ENCODE measurements at places on chromosomes 2 and 18.

DNA sequence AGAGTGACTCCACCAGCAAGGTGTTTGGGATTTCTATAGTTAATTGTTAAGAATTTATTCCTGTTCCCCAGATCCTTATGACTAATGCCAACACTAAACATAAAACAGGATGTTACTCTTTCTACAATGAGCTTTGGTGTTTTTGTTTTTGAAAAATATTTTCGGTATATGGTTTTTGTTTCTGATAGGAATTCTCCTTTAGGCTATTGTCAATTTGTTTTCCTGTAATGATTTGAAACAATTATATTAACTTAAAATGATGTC, 182.6 kb downstream of the AGAP1 start:
- no peak for DNase-seq

GRCh38 chr2:189076572-189076971, 102.4 kb downstream of the COL3A1 start:
- no peak for DNase-seq

DNA sequence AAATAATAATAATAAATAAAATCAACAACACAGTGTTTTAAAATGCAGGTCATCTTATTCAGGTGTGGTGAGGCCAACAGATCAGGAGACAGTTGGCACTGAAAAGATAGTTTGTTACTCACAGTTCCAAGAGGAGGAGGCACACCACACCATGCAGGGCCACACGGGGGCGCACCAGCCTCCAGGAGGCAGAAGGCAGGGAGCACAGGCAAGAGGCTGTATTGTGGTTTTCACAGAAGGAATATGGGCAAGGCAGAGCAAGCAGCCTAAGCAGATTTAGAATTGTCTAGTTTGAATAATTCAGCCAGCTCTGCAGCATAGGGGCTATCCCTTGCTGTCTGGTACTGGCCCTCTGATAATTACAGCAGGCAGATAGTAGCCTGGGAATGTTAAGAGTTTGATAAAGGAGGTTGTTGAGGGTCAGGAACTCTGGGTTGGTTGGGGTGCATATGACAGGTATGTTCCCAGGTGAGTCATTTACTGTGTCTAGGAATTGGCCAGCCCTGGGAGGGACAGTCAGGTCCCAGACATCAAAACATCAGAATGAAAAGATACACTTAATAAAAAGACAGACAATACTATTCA, 31.3 kb downstream of the KIAA2012 start:
- no peak for DNase-seq

- peak; percentile 46 for DNase-seq
These were observed 146.6 kb downstream of the SMAD7 start for GRCh38 chr18:48803951-48804855.

- no peak for DNase-seq
These were observed 1815.3 kb upstream of the CELF4 start for GRCh38 chr18:39380866-39381265.

DNA sequence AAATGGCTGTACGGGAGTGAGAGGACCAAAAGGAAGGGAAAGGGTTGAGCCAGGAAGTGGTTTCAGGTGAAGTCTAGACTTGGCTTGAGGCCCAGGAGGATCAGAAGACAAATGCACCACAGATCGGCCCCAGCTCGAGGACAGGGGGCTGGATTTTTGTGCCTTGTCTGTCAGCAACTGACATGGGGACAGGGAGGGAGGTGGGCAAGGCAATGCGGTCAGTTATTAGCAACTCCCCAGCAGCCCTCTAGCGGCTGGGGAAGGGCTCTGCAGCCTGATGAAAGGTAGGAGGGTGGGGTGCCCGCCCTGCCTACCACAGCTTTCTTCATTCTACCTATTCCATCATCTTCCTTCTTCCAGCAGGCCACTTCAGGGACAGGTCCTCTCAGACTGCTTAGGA, 50.0 kb downstream of the CPO start:
- peak; percentile 21 for DNase-seq

GRCh38 chr2:85459771-85460170, 41.3 kb downstream of the SH2D6 start:
- DNase-seq: no peak

GRCh38 chr2:174967691-174968260, 37.4 kb downstream of the CHN1 start:
- no peak for DNase-seq

DNA sequence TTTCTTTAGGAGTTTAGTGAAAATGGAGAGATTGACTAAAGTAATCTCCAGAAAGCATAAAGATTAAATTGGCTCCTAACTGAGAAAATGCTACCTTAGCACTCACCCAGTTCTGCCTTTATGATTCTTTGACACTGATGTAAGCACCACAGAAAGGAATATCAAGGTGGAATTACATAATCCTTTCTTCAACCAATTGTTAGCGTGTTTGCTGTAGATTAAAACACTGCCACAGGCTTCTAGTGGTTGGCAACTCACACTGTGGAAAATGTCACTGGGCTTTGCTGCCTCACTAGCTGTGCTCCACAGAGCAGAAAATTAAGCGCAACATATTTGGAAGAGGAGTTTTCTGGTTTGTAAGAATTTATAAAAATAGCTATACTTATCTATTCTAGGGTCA, 104.1 kb downstream of the DLGAP1 start:
- no peak for DNase-seq

DNA sequence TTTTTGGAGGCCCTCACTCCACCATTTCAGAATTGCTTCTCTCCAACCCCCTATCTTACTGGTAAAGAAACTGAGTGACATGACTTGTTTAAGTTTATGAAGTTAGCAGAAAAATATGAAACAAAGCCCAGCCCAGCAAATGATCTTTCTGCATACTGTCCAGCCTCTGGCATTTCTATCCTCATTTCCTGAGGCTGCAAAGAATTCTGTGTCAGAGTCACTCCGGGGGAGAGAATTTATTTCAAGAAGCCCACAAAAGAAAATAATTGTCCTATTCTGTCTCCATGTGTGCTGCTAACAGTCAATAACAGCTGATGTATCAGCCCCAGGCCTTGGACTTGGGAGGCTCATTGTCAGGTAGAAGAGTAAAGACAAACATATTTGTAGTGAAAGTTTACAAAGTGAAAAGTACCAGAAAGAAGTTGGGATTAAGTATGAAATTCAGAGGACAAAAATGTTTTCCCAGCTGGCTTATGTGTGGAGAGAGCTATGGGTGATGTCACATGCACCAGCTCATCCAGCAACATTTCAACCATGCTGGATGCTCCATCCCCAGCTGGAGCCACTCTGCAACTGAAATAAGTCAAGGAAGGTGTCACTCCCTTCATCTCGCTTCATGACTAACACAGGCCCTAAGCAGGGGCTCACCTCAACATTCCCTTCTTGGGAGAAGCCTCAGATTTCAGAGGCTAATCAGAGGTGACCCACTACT, 42.3 kb downstream of the TRABD2A start:
- no peak for DNase-seq

GRCh38 chr2:98164256-98164655, 77.3 kb downstream of the VWA3B start:
- no peak for DNase-seq

DNA sequence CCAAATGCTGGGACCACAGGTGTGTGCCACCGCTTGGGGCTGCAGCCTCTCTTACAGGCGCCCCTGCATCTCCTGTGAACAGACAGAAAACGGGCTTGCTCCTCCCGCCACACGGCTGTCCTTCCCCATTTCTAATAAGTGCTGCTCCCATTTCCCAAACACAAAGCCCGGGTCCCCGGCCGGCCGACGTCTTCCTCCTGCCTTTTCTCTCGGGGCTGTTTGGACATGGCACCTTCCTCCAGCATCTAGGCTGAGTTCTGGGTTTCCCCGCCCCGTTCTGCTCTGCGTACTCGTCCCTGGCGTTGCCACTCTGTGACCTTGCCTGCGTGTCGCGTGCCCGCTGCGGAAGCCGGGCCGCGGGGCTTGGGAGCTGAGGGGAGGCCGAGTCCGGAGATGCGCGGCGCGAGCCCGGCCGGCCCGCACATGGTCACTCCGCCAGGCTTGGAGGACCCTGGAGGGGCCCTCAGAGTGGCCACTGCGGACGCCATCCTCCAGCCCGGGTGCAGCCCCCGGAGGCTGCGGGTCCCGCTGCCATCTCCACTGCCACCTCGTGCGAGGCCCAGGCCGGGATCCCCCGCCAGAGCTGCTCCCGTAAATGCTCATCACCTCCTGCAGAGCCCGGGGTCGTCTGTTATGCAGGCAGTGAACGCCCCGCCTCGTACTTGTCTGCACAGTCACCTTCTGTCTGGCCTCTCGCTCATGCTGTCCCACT, 26.3 kb downstream of the PRELID3A start:
- no peak for DNase-seq

DNA sequence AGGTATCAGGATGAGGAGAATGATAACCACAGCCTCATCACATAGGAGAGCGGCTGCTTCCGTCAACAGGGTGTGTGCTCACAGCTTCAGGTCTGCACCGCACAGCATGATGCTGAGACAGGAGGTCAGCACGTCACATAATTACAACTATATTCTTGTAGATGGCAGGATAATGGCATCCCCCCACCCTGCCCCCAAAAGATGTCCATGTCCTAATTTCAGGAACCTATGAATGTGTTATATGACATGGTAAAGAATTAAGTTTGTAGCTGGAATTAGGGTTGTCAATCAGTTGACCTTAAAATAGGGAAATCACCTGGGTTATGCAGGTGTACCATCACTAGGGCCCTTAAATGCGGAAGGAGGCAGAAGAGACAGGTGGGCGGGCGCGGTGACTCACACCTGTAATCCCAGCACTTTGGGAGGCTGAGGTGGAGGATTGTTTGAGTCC, 73.9 kb downstream of the ARL4C start:
- DNase-seq: no peak

GRCh38 chr2:33123216-33123615, 176.5 kb downstream of the LTBP1 start:
- no peak for DNase-seq

DNA sequence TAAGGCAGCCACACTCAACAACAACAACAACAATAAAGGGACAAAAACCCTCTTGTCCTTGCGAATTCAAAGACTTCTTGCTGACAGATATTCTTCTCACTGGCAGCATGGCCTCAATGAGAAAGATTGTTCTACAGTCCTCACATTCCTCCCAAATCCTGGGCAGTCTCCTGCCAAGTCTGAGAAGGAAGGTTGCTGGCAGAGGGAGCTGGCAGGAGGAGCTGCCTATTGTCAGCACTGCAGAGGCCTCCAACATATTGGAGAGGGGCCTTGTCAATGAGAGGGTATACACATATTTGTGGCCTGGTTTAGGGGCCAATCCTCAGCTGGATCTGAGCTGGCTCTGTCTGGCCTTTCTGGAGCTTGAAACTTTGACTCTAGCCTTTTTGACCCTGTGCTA, 63.5 kb downstream of the LAMA3 start:
- DNase-seq: no peak

- DNase-seq: no peak
These were observed 65.5 kb downstream of the DGKD start for GRCh38 chr2:233419602-233420391.

DNA sequence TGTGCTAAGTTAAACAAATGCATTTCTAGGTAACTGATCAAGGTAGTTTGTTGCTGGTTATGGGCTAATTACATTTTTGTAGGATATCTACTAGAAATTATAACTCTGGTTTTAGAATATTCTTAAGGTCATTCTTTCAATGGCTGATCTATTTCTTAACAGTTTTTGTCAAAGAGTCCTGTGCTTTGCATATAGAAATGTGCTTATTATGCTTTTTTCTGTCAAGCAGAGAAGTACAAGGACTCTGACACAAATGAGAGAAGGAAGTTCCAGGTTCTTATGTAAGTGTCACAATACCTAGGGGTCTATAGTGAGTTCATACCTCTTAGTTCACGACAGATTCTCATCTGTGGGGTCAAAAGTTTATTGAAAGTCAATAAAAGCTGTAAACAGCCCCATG, 88.4 kb downstream of the MYO3B start:
- DNase-seq: no peak

- DNase-seq: no peak
These were observed 211.9 kb downstream of the MYCN start for GRCh38 chr2:16152071-16152927.

GRCh38 chr18:3499501-3499900, 49.5 kb downstream of the TGIF1 start:
- DNase-seq: no peak

DNA sequence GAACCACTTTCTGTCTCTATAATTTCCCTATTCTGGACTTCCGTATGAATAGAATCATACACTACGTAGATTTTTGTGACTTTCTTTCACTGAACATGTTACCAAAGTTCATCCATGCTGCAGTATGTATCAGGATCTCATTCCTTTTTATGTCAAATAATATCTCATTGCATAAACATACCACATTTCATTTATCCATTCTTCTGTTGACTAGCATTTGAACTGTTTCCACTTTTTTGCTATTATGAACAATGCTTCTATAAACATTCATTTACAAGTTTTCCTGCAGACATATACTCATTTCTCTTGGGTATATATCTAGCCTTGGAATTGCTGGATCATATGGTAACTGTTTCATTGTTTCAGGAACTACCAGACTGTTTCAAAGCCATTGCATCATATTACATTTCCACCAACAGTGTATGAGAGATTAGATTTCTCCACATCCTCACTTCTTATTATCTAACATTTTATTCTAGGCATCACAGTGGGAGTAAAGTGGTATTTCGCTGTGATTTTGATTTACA, 186.2 kb downstream of the DYM start:
- no peak for DNase-seq

- DNase-seq: no peak
These were observed 206.1 kb downstream of the SMAD2 start for GRCh38 chr18:47724186-47724975.

DNA sequence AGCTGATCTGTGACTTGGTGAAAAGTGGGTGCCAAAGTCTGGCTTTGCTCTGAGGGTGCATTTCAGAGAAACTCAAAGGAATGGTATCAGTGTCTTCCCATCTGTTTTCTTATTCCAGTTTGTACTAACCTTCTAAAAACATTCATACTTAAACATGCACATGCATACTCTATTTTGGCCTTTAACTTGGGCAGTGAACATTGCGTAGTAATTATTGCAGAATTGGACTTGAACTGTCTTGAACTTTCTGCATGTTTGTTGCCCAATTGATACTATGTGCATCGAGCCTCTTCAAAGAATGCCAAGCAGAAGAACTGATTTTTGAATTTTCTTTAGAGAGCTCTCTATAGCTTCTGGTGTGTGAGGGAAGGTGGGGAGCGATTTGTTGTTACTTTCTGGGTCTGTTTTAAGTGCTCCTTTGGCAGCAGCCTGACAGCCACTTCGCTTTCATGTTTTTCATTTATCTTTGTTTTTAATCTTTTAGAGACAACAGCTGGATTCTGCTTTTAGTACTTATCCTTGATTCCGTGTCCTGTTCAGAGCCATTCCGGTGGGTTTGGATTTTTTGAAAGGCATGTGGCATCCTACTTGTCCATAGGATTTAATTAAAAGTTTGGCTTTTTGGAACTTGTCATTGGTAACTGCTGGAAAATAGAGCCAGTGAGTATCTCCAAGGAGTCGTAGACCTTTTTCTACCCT, 159.2 kb downstream of the RAPGEF4 start:
- DNase-seq: no peak
